ENCODE measurements at places on chromosomes 6 and 20.
A peak's percentile ranks its signal among the peaks of the same experiment; 100 is the strongest.

DNA sequence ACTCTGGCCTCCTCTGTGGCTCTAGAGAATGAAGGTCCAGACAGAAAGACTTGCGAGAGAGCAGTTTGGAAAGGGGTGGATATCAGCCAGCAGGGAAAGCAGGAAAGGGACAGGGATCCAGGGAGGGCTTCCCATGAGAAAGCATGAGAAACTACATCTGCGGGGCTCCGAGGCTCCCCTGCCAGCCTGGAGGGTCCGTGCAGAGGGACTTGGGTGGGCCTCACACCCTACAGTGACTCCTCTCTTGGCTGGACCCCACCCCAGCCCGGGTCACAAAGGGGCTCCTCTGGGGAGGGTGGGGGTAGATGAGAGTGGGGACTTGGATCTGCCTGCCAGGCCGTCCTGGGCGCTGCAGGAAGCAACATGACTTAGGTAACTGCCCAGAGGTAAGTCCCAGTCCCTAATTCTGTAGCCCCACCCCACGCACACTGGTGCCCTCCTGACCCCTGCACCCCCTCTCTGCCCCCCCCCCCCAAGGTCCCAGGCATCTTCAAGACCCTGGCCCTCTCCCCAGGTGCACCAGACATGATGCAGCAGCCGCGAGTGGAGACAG is at the start of gene TMEM239:
Gene TMEM239 (plus strand): TSS at position 335 of the 553 bp plus-strand sequence. CDS start 191 bp downstream, at position 526.
- no peak for DNase-seq

GRCh38 chr6:39181826-39182225 is 47.4 kb downstream of the KCNK5 start:
- no peak for DNase-seq

GRCh38 chr20:9099372-9099771 is 30.5 kb downstream of the PLCB4 start:
- DNase-seq = peak; percentile 37

GRCh38 chr6:126546541-126547120 is 206.7 kb downstream of the CENPW start:
- DNase-seq = no peak

DNA sequence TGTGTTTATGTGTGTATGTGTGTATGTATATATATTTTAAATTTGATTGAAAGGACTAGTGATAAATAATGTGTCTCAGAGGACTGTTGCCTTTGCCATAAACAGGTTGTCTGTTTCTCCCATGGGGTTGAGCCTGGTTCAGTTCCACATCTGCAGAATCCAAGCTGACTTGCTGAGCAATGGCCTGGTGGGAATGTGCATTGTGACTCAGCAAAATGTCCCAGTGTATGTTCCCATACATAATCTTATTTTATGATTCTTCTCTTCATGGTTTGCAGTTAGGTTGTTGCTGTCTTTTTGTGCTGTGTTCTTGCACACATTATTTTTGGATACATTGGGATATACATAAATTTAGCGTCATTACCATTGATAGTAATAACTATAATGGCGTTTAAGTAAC is 115.6 kb upstream of the SLC24A3 start:
- DNase-seq = no peak

DNA sequence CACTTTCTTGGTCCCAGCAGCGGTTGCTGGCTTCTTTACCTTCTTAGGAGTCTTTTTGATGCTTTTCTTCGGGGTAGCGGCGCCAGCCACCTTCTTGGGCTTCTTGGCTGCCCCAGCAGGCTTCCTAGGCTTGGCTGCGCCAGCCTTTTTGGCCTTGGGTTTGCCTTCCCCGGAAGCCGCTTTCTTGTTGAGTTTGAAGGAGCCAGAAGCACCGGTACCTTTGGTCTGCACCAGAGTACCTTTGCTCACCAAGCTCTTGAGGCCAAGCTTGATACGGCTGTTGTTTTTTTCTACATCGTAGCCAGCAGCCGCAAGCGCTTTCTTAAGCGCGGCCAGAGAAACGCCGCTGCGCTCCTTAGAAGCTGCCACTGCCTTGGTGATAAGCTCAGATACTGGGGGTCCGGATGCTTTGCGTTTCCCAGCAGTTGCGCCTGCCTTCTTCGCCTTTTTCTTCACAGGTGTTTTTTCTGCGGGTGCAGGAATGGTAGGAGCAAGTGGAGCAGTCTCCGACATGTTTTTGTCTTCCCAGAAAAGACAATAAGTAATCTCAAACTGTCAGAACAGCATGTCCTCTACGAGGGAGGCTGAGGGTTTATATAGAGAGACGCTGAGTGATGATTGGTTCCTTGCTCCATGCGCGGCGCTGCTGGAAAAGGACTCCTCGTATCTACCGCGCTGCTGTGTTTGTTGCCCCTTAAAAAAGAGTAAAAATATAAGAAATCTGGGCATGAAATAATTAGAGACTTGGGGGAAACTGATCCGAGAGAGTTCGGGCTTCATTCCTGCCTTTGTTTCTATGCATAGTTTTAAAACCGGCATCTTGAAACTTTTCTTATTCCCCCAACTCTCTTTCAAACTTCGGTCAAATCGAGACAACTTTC is 130.3 kb upstream of the BTN3A2 start:
- DNase-seq = peak; percentile 96

DNA sequence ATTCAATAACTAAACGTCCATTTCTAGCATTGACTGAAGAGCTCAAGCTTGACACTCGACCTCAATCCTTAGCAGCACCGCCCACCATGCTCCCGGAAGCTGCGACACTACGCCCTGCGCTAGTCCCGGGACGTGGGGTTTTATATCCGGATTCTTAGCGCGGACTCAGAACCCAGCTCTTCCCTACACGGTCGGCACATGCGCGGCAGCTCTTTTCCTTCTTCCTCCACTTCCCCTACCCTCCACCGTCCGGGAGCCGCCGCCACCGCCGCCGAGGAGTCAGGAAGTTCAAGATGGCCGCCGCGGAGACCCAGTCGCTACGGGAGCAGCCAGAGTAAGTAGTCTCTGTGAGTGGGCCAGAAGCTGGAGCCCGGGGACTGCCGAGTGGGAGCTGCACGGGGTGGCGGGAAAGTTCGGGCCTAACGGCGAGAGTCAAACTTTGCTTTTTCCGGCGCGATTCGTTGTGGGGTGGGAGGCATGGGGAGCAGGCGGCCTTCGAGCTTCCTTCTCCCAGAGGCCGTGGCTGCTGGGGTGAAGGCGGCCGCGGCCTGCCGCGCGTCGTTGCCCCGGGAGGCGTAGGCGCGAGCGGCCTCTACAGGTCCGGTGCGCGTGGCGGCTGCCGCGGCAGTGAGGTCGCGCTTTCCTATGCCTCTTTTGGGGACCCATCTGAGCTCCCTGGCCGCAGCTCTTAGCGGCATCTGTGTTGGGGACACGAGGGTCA is 57.6 kb downstream of the FAM217A start:
- peak; percentile 98 for DNase-seq

DNA sequence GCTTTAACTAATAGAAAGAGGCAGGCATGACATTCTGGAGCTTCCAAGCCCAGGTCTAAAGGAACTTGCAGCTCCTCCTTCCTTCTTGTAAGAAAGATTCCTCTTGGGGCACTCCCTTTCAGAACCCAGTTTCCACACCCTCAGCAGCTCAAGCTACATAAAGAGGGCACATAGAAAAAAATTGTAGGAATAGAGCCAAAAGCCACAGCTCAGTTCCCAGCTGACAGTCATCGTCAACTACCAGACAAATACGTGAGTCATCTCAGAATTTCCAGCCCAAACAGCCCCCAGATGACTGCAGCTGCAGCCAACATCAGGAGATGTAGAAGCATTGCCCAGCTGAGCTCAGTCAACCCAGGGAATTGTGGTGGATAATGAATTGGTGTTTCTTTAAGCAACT is 349.8 kb upstream of the ARID1B start:
- peak; percentile 17 for DNase-seq

DNA sequence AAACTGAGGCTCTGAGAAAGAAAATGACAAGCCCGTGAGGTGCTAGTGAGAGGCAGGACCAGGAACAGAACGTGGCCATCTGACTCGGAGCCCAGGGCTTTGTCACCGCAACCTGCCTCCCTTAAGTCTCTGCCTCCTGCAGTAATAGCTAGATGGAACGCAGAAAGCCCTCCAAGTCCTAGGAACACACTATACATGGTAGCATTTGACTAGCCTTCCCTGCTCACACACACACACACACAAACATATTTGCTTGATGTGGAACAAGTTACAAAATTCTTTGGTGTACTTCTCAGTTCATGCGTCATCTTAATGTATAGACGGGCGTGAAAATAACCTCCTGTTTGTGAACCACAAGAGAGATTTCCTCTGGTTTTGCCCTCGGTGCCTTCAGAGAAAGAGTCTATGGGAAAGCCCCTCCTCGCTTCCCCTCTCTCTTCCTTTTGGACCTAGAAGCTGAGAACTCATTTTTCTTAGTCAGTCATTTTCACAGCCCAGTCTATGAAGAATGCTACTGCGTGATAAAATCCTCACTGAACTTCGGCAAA is 38.8 kb downstream of the C6orf52 start:
- peak; percentile 38 for DNase-seq

DNA sequence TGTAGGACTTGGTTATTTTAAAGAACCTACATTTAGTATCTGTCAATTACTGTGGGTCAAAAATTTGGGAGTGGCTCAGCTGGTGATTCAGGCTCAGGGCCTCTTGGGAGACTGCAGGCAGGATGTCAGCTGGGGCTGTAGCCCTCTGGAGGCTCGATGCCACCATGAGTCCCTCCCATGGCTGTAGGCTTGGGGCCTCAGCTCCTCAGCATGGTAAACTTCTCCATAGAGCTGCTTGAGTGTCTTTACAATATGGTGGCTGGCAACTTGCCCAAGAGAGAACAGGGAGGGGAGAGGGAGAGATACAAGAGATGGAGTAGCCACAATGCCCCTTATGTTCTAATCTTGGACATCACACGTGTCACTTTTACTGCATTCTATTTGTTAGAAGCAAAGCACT is 470.4 kb downstream of the CDH26 start:
- DNase-seq = peak; percentile 10

- DNase-seq = no peak
Measured at GRCh38 chr6:149939909-149940671, 1.7 kb upstream of the ULBP2 start.

- DNase-seq = no peak
Measured at GRCh38 chr6:55049866-55050265, 124.4 kb upstream of the HCRTR2 start.

DNA sequence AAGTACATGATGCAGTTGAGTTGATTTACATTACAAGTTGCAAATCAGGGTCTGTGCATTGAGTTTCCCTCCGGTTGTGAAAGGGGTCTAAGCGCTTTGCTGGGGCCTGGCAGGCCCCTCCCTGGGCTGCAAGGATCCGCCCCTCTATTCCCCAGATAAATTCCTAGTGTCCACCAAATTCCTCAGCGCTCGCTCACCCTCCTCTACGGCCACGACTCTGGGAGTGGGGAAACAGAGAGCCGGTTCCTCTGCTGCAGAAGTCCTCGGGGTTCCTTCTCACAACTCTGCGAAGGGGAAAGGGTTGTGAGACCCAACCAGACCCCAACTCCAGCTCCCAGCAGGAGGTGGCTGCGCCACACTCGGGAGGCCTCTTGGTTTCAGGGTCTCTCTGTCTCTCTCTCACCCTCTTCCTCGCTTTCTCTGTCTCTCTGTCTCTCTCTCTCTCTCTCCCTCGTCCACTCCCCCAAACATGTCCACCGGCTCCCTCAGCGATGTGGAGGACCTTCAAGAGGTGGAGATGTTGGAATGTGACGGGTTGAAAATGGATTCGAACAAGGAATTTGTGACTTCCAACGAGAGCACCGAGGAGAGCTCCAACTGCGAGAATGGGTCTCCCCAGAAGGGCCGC is at the start of gene TCF21:
Gene TCF21 (plus strand): TSS at position 185 of the 628 bp plus-strand sequence. CDS start 285 bp downstream, at position 470.
- DNase-seq = no peak

DNA sequence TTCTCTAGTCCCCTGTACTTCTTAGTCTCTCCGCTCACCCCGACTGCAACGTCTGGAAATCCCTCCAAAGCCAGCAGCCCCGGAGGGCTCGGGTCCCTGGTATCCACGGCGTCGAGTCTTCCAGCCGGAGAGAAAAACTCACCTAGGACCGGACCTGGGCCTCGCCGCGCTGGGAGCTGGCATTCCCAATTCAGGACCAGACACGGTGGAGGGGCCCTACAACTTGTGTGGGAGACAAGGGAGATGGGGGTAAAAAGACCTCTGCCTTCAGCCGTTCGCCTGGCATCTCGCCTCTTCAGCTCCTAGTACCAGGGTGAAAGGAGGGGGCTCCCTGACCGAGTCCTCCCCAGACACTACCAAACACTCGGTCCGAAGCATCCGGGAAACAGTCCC is 64.3 kb downstream of the GPX5 start:
- no peak for DNase-seq

- no peak for DNase-seq
Measured at GRCh38 chr6:28545955-28546354, 20.3 kb downstream of the GPX5 start.

GRCh38 chr6:29887330-29887818 is 55.0 kb upstream of the HLA-A start:
- no peak for DNase-seq
